Fibroblast of skin of left biceps (primary cell): ENCODE measurements at places on chromosomes 13 and 19.

- DNase-seq = peak; percentile 47
These were observed 14.9 kb downstream of the PLA2G4C start for GRCh38 chr19:48095612-48096175.

- DNase-seq = peak; percentile 45
These were observed 2.5 kb downstream of the HDGFL2 start for GRCh38 chr19:4474514-4475022.

GRCh38 chr13:109783447-109783814 lies 3.0 kb downstream of the IRS2 start:
- DNase-seq = no peak

- no peak for DNase-seq
These were observed 16.2 kb downstream of the EGLN2 start for GRCh38 chr19:40815223-40815622.

DNA sequence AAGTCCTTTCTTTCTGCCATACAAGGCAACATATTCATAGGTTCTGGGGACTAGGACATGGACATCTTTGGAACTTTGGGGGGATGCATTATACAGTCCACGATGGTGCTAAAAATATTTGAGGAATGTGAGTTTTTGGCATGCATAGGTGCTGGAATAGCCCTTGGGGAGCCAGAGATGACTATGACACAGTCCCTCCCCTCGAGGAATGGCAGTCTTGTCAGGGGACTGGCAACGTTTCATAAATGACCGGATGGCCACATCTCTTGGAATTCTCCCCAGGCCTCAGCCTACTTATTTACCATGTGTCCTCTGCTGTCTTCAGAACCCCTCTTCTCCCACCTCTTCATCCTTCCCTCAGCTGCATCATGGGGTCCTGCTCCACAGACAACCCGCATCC lies 13.6 kb downstream of the MEIOSIN start:
- no peak for DNase-seq

DNA sequence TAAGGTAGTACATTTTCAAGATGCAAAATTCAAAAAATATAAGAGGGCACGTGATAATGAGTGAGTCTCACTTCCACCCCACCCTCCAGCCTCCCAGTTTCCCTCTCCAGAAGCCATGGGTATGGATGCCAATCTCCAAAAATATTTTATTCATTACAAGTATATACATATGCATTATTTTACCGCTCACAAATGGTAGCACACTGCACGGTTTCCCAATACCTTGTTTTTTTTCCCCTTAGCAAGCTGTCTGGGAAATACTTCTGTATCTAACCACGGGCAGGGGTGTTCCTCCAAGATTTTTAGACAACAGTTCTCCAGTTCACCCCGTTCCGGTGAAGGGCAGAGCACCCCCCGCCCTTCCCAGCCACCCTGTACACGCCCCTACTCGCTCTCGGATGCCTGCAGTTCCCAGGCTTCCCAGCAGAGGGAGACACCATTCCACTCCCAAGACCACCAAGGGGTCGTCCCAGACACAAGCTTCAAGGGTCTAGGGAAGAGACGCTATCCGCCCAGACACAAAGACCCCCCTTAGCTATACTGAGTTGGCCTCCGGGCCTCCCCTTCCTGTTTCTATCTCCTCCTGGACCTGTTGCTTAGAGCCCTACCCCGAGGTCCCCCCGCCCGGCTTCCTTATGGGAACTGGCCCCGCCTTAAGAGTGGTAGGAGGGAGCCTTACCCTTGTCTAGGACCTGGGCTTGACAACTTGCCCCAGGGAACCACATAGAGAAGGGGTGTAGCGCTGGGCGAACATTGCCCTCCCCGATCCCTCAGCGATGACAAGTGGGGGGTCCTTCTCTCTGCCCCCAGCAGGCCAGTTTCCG lies 1.1 kb upstream of the FXYD3 start:
- DNase-seq = no peak

GRCh38 chr13:32063619-32064233 lies 32.2 kb downstream of the FRY start:
- DNase-seq = no peak

DNA sequence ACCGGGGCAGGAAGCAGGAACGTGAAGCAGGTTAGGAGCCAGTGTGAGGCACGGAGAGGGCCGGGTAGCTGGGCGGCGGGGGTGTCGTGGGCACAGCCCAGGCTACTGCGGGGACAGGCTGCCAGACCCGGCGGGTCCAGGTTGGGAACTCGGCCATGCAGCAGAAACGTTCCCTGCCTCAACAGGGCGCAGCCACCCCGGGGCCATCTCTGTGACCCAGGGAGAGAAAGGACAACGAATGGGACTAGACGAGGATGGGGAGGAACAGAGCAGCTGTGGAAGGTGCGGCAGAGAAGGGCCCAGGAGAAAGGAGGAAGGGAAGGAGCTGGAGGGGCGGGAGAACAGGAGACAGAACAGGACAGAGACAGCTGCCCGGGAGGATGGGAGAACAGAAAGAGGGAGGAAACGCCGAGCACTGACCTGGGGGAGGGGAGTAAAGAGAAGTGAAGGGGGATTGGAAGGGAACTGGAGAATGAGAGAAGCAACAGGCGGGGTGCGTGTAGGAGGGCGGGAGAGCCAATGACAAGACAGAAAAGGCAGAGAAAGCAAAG lies 12.9 kb upstream of the GARIN5A start:
- no peak for DNase-seq

DNA sequence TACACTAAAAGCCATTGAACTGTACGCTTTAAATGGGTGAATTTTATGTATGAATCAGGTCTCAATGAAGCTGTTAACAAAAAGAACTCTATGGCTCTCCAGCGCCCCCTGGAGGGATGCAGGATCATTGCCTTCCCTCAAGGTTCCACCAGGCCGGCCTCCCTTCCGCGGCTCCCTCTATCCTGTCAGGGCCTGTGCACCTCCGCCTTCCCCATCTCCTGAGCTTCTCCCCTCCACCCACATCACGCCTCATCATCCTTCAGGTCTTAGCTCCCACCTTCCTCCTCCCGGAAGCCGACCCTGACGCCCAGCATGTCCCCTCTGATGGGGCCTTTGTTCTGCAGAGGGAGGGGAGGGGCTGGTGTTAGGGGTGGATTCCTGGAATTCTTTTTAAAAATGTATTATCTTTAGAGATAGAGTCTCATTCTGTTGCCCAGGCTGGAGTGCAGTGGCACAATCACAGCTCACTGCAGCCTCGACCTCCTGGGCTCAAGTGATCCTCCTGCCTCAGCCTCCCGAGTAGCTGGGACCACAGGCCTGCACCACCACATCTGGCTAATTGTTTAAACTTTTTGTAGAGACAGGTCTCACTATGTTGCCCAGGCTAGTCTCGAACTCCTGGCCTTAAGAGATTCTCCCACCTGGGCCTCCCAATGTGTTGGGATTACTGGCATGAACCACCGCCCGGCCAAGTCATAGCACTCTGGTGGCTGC lies 27.7 kb downstream of the MEIS3 start:
- DNase-seq = peak; percentile 21

- no peak for DNase-seq
These were observed 248.8 kb downstream of the DACH1 start for GRCh38 chr13:71618159-71618558.

DNA sequence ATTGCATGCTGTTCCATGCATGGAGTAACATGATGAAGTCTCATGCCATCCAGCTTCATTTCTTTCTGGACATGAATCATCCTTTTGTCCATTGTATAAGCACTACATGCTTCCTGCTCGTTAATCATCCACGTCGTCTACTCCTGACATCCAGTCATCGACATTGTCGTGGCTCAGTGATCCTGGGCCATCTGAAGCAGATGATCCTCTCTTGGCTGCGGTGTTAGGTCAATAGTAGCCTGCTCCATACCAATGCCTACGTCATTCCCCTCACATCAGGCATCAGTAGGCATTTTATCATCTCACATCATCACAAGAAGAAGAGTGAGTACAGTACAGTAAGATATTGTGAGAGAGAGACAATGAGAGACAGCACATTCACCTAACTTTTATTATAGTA lies 7.9 kb upstream of the MYO16 start:
- no peak for DNase-seq

- no peak for DNase-seq
These were observed 111.1 kb downstream of the AKAP11 start for GRCh38 chr13:42383025-42383424.

DNA sequence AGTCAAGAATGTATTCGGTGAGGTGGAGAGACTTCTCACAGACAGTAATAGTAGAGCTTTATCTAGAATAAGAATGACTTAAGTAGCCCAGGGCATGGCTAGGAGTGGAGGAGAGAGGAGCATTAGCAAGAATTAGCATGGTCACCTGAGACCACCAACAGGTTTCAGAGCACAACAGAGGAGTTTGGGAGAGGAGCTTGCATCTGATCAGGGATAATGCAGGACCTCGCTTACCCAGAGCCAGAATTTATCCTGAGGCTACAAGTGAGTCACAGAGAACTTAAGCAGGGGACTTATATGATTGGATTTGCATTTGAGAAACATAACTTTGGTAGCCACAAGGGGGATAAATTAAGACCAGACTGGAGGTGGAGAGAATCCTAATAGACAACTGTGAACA lies 102.1 kb upstream of the FNDC3A start:
- DNase-seq = no peak

DNA sequence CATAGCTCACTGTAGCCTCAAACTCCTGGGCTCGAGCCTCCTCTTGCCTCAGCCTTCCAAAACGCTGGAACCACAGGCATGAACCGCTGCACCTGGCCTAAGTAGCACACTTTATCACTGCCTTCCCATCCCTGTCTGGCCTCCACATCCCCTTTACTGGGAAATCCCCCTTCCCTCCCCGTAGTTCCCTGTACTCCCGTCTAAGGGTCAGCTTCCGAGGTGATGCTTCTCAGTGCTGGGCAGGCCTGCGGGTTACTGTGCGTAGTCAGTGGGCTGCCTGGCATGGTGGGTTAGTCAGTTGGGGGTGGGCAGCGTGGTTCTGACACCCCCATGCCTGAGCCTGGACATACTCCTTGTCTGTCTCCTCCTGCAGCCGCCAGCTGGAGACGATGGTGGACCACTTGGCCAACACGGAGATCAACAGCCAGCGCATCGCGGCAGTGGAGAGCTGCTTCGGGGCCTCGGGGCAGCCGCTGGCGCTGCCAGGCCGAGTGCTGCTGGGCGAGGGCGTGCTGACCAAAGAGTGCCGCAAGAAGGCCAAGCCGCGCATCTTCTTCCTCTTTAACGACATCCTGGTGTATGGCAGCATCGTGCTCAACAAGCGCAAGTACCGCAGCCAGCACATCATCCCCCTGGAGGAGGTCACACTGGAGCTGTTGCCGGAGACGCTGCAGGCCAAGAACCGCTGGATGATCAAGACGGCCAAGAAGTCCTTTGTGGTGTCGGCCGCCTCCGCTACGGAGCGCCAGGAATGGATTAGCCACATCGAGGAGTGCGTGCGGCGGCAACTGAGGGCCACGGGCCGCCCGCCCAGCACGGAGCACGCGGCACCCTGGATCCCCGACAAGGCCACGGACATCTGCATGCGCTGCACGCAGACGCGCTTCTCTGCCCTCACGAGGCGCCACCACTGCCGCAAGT lies 8.4 kb downstream of the PLEKHF1 start:
- no peak for DNase-seq

- DNase-seq = peak; percentile 17
These were observed 38.2 kb downstream of the MTMR6 start for GRCh38 chr13:25249001-25249543.

GRCh38 chr13:22961835-22962537 lies 218.8 kb upstream of the SGCG start:
- no peak for DNase-seq

DNA sequence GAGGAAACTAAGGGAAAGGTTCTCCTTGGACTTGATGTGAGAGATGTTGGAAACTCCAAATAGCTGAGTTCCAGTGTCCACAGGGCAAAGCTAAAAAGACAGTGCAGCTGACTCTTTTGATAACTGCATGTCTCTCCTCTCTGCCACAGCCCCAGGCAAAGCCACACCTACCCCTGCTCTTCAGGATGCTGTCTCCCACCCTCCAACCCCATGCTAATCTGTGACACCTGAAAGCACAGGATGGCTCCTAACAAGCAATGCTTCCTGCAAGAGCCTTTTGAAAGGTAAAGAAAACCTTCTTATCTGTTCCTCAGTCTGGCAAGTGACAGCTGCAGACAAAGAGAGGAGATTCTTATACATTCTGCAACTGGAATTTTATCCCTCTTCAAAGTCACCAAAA lies 14.5 kb downstream of the SLC46A3 start:
- DNase-seq = no peak

DNA sequence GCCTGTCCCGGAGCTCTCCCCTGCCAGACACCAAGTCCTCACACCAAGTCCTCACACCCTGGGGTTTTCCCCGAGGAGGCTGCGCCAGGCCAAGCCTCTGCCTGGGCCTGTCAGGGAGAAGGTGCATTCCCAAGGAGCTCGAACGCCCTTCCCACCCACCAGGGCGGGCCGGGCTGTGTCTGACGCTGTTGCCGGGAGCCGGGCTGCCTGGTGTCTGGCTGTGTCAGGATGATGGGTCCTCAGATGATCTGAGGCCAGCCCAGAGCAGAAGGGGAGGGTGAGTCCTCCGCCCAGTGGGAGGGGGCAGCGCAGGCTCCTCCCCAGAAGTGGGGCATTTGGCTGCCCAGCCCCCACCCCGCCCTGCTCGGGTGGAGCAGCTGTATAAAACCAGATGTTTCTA lies 2.3 kb upstream of the HAS1 start:
- DNase-seq = peak; percentile 33

DNA sequence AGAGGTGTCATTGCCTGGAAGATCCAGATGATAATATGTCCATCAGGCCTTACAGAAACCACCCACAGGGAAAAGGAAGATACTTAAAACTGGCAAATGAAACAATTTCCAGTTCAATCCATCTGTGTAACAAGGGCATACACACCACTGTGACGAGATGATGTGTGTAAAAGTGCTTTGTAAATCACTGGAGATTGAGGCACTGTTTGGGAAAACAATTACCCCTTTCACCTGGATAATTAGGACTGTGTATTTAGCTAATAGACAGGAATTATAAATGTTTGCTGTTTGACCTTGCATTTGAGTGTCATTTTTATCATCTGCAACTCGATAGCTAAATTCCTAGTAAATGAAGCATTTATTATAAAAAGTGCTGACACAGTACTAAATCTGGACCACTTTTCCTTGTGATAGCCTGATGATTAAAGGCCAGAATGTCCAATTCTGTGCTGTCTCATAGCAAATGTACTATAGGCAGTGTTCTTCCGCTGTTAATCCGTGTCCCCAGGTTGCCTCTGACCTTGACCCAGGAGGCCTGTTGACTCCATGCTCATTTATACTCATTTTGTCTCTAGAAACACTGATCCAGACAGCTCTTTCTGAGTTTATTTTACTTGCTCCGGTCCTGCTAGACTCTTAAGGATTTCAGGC lies 105.8 kb downstream of the LACC1 start:
- DNase-seq = no peak

DNA sequence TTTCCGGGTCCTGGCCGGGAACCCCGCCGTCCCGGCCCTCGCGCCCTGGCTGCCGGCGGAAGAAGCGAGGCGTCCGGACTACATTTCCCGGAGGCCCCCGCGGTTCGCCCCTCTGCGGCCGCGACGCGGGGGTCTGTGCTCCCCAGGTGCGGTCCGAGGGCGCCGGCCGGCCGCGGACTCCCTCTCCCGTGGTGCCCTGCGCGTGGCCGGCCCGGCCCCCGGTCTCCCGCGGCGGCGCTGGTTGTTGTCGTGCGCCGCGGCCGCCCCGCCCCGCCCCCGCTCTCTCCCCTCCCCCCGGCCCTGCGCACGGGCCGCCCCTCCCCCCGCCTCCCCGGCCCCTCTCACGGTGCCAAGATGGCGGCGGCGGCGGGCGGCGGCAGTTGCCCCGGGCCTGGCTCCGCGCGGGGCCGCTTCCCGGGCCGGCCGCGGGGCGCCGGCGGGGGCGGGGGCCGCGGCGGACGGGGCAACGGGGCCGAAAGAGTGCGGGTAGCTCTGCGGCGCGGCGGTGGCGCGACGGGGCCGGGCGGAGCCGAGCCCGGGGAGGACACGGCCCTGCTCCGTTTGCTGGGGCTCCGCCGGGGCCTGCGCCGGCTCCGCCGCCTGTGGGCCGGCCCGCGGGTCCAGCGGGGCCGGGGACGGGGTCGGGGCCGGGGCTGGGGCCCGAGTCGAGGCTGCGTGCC lies at the start of gene KMT2B:
Gene KMT2B, plus strand, starts transcription at position 339 of the 680 bp plus-strand sequence. Its CDS starts 16 bp downstream, at position 355.
- DNase-seq = peak; percentile 91
